ENCODE measurements at places on chromosomes 6 and 20. TPM values are rescaled to one million over a fixed set of nuclear protein-coding genes. Genes with fewer than 3 reads are reported as not detected.

GRCh38 chr20:60695226-60696000 is 556.6 kb upstream of the CDH4 start:
- DNase-seq, result no peak

- DNase-seq, result no peak
Measured at GRCh38 chr20:32191422-32191821, 16.1 kb downstream of the PLAGL2 start.

DNA sequence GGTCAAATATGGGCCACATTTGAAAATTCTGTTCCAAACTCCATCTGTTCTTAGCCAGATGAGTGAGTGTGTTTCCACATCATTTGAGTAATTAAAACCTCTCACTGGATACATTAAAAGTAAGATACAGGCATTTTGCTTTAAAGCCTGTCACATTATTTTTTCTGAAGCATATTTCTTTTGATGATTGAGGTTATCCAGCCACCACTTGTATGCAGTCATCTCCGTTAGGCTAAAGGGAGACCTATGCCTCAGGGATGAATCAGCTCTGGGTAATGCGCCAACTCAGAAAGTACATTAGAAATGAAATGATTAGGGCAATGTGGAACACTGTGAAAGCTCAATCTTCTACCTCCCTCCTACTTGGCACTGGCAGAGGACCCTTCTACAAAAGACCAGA is 90.7 kb downstream of the SNAP25 start:
- no peak for DNase-seq

- peak; percentile 7 for DNase-seq
Measured at GRCh38 chr6:96015518-96016333, at the start of gene FUT9. TSS of gene FUT9 (plus strand) at chr6:96015974. CDS start at chr6:96203156, 187,182 bp downstream.

GRCh38 chr6:68657374-68658139 is 22.5 kb downstream of the ADGRB3 start:
- DNase-seq, result no peak

CHMP4B gene
- polyA plus RNA-seq, result 75.1 TPM

DNA sequence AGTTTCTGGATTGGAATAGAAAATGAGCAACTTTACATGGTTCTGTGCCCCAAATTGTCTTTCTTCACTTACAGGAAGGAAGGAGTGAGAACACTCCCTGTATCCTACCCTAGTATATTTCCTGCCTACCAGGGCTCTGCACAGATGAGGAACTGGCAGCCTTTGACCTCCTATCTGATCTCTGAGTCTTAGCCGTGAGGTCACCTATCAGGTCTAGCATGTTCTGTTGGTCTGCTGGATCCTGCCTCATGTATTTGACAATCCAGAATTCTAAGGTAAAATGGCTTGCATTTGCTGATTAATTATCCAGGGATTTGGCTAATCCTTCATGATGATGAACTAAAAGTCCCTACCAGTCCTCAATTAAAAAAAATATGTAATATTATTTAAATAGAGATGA is 35.0 kb upstream of the TRAM2 start:
- no peak for DNase-seq

DNA sequence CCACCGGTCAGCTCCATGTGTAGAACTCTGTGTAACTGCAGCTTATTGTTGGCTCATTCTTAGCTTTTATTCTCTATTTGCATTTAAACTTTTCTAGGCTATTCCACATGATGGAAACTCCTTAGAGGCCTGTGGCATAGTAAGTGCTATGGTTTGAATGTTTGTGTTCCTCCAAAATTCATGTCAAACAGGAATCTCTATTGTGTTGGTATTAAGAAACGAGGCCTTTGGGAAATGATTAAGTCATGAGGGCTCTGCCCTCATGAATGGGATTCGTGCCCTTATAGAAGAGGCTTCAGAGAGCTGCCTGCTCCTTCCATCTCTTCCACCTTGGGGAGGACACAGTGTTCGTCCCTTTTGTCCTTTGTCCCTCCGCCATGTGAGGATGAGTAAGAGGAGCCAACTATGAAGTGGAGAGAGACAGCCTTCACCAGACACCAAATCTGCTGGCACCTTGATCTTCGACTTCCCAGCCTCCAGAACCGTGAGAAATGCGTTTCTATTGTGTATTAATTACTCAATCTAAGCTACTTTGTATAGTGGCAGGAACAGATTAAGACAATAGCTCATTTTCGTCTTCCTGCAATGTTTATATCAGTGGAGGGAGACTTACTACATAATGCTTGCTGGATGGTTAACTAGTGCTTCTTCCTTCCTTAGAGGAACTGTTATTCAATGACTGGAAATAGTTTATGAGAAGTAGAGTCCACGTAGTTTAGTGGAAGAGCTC is 361.1 kb downstream of the FARS2 start:
- DNase-seq, result no peak
